ENCODE measurements at places on chromosomes 2 and 18.
A peak's percentile ranks its signal among the peaks of the same experiment; 100 is the strongest.

- no peak for DNase-seq
Measured at GRCh38 chr2:40271094-40271493, 180.8 kb downstream of the SLC8A1 start.

DNA sequence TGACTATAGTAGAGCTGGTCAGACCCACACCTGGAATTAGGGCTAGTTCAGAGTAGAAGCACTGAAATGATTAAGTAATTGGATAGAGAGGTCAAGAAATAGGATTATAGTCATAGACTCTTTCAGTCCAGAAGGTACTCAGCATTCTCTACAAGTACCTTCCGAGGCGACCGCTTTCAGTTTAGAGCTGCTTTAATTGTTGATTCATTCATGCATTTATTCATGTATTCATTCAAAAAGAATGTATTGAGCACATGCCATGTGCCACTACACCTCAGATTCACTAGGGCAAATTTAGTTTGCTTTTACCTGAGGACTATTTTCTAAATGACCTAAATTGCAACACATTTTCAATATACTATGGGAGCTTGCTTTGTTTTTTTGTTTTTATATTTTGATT lies 48.7 kb downstream of the CRIM1 start:
- DNase-seq: no peak

DNA sequence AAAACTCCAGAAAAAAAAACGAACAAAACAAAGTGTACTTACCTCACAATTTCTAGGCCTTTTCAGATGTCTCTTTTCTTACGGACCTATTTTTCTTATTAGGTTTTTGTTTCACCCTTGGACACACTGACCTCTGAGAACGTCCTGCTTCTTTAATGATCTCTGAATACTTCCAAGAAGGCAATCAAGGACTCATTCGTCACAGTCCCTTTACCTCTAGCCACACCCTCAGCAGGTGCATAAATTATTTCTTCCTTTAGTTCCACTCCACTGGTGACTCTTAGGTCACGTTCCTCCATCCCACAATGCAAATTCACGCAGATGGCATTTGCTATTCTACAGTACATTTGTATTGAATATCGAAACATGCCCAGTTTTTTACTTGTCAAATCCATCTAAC lies 21.9 kb downstream of the PELI1 start:
- DNase-seq: no peak

DNA sequence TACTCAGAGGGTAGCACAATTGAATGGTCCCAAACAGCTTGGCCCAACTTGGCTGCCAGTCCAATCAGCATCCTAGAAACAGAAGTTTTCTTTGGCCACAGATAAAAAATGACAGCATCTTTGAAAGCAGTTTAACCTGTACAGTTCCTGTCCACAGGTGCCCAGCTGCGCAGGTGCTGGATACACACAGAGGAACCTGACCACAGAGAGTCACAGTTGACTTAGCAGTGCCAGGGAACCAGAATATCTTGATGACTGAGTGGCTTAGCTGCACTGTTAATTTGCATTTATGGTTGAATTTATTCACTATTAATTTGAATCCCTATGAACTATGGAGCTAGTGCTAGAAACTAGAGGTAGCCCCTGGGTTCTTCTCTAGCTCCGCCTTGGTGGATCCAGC lies 93.7 kb downstream of the TPGS2 start:
- DNase-seq: no peak

DNA sequence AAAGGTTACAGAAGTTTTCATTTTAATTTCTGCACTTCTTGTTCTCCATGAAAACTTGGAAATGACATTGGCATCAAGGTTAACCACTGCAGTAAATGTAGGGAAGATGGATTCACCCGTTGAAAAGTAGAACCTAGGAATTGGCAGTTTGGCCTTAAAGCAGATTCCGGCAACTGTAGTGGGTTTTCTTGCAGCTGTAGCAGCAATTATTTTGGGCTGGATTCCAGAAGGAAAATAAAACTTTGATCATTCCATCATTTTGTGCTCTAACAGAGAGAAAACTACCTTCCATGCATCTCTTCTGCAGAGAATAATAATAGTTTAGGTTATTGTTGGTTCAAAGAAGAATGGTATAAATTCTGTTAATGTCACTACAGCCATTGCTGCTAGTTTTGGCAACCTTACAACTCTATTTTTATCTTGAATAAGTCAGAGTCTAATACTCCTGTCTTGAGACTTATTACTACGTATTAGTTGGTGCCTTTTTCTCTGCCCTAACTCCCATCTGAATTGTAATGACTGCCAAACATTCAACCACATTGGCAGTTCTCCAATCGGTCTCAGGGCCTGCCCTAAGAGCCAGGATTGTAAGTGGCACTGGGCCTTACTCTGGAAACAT lies 178.1 kb upstream of the PIEZO2 start:
- no peak for DNase-seq

DNA sequence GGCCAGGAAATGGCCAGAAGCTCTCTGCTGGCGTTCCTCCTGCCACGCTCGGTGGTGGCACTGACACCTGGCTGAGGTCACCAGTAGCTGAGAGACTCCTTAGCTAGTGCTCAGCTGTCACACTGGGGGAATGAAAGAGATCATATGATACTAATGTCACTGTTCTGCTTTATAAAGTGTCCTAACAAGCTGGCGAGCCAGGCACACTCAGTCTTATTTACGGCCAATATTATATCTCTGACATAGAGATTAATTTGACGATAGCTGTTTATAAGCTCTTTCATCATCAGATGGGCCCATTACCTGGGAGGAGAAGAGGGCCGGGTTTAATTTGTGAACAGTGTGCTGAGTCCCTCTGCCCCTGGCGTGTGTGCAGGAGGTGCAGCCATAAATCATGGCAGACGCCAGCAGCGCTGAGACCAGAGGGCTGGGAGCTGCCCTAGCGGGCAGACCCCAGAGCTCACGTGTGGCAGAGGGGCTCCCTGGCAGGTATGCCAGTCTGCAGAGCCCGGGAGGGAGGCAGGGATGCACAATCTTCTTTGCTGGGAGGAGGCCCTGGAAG lies 246.5 kb downstream of the HAUS1 start:
- no peak for DNase-seq

DNA sequence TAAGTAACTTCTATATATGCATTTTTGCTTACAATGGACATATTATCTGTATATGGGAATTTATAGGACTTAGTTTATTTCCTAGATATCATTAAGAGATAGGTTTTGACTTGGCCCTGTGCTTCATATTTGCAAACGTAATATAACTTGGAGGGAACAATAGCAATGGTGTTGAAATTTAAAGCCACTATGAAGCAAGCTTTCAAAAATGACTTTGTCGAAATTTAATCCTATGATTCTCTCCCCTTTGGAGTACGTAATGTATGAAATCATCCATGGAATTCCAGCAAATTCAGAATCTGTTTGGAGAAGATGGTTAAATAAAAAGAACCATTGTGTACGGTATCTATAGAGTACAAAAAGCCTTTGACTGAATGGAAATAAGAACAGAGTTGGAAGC lies 486.3 kb downstream of the ARHGAP15 start:
- no peak for DNase-seq

GRCh38 chr2:123840574-123840973 lies 184.5 kb upstream of the CNTNAP5 start:
- DNase-seq: no peak

DNA sequence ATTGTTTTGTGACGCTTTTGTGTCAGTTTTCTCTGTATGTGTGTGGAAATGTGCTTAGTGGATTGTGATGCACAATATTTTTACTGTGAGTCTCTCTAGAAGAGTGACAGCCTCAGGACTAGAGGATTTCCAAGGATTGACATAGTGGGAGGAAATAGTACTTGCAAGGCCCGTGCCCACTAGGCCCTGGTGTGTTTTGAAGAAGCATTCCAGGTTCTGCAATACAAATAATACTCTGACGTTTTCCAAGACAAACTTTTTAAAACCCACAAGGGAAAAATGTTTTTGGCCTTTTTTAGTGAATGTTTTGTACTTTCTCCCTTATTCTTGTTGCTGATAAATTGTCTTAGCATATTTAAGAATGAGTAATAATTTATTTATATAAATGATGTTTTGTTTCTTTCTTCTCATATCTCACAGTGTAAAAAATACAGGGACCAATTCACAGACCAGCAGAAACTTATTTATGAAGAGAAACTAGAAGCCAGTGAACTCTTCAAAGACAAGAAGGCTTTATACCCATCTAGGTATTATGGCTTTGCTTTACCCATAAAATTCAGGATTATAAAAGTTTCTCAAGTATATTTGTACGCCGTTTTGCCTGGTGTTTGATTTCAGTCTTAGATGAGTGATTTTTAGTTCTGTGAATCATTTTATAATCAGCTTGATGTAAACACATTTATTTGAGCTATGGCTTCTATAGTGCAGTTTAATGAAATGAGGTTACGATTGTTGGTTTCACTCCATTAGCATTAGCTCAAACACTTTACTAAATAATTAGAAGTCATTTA lies 165.6 kb downstream of the MYO1B start:
- peak; percentile 38 for DNase-seq

DNA sequence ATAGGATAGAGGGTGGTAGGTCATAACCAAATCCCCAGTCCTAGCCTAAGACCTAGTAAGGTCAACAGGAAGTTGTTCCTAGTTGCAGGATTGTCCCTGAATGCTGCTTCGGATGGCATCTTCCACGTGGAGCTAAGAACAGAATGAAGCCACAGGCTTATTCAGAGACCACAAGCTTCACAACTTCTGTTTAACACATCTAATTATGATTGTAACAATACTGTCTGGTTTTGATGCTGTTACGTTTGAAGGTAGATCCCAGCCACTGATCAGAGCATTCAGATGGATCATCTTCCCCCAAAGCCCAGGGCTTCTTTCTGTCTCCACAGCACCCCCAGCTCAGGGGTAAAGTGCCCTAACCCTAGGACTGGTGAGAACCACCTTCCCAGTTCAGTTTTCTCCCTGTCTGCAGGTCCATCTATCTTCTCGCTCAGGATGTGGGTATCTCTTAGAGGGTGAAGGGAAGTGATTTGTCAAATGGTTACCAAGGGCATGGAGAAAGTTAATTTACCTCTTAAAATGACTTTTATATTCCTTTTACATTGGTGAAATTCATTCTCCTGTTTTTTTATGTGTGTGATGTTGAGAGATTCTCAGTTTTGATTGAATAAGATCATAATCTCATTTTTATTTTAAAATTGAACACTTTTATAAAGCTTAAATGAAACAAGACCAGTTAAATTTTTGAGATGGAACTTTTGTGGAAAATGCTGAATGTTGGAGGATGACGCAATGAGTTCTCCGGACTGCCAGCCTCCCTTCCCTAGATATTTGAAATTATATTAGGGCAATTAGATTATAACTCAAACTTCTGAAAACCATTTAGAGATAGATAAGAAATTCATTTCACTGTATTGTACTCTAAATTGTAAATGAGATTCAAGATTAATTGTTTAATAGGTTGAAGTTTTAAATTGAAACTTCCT lies 66.5 kb downstream of the RHBDD1 start:
- DNase-seq: no peak

DNA sequence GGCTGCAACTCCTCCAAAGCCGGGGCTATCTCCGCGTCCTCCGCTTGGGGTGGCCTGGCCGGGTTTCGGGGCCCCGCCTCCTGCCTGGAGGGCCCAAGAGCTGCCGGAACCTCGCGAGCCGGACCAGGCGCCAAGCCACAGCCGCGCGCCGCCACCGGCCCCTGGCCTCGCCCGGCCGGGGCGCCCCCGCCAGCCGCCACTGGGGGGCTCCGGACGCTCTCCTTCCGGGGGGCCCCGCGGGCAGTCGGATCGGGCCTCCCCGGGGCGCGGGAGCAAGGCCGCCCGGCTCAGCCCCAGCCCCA lies 17.4 kb upstream of the HAAO start:
- peak; percentile 85 for DNase-seq

GRCh38 chr18:57329856-57330255 lies 22.5 kb upstream of the ST8SIA3 start:
- no peak for DNase-seq

DNA sequence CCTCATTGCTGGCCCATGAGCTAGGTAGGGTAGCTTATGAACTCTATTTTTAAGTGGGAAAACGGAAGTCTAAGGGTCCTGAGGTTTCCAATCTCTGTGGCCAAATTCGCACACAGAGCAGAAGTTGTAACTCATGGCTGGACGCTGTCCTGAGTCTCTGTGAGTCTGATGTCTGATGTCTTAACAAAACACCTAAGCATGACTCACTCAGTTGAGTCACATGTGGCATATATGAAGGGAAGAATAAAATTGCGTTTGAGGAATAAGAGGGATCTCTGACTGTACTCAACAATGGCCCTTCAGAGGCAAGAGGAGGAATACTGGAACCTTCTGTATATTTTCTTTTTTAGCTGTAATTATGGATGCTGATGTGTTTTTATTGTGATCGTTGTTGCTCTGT lies 569.7 kb downstream of the RIT2 start:
- DNase-seq: no peak

GRCh38 chr2:223815186-223815883 lies 22.0 kb downstream of the AP1S3 start:
- DNase-seq: peak; percentile 68

GRCh38 chr2:70560442-70560841 lies 6.8 kb upstream of the TGFA start:
- DNase-seq: no peak

- no peak for DNase-seq
Measured at GRCh38 chr2:218518876-218519275, 49.3 kb downstream of the USP37 start.

DNA sequence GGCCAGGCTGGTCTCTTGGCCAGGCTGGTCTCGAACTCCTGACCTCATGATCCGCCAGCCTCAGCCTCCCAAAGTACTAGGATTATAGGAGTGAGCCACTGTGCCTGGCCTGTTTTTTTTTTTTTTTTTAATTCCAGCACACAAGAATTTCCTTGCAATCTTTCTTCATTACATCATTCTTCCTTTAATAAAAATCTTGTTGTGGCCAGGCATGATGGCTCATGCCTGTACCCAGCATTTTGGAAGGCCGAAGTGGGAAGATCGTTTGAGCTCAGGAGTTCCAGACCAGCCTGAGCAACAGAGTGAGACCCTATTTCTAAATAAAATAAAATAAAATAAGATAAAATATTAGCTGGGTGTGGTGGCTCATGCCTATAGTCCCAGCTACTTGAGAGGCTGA lies 21.4 kb upstream of the PLEKHM3 start:
- no peak for DNase-seq

GRCh38 chr2:120678251-120678650 lies 57.4 kb upstream of the GLI2 start:
- no peak for DNase-seq

DNA sequence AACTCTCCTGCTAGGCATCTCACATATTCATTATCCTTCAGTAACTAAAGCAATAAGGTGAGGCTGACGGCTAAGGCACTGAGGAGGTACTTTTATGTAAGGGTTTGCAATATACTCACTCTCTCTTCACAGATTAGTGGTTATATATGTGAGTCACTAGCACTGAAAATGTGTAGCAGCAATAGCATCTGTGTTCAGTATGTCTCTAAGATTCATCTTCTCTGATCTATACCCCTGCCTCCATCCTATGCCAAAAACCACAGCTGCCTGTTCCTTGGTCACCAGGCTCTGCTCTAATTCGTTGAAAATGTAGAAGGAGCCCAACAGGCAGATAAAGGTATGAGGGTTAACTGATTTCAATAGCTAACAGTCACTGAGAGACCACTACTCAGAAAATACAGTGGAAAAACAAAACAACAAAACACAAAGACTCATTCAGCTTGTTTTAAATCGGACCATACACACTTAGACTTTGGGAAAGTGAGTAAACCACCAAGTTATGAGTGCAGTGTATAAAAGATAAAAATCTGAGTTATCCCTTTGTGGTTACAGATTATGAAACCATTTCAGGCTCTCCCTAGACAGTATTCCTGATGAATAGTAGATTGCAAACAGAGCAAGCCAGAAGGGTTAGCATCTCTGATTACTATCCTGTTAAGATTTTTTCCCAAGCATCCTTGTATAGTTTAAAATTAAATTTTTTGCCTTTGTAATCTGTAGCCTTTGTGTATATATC lies 75.3 kb upstream of the CYP26B1 start:
- peak; percentile 14 for DNase-seq

Data from hepatic stellate cell (primary cell).